ENCODE measurements at places on chromosomes 6 and 20. TPM values are rescaled to one million over a fixed set of nuclear protein-coding genes. Genes with fewer than 3 reads are reported as not detected.

Gene FLRT3
- 40.8 TPM for polyA plus RNA-seq

Gene HLA-G
- polyA plus RNA-seq, result 8.9 TPM

Gene MUCL3
- polyA plus RNA-seq, result 0.47 TPM

Gene CASS4
- polyA plus RNA-seq, result 4.5 TPM

Gene SOBP
- polyA plus RNA-seq, result 1.6 TPM

Gene FAM209B
- polyA plus RNA-seq, result 1.3 TPM

Gene SPATA25
- polyA plus RNA-seq, result 0.97 TPM

Gene PLCG1
- 44.5 TPM for polyA plus RNA-seq

Gene PIM1
- polyA plus RNA-seq, result 108 TPM

Gene PMEPA1
- 37.1 TPM for polyA plus RNA-seq

Gene CLPSL2
- not detected for polyA plus RNA-seq

Gene GJA10
- polyA plus RNA-seq, result not detected

Gene TPX2
- polyA plus RNA-seq, result 2.0 TPM

Gene OR2J1
- polyA plus RNA-seq, result not detected

Gene BMP2
- polyA plus RNA-seq, result 13.9 TPM

Measured in lung (tissue), 17 donors.